ENCODE measurements at places on chromosomes 6 and 20.

DNA sequence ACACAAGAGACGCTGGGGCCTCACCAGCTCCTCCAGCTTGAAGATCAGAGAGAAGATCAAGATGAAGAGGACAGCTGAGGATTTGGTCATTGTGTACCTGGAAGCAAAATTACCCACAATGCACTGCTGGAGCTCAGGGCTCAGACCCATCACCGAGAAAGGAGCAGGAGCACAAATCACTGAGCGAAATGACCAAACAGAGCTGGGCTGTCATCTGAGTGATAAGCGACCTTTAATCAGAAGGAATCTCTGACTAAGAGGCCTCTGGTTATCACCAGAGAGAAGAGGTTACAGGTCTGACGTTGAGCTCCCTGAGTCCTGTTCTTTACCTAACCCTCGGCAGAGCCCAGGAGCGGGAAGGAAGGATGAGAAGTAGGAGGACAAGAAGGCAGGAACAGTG is 47.5 kb upstream of the CDH22 start:
- DNase-seq = no peak

DNA sequence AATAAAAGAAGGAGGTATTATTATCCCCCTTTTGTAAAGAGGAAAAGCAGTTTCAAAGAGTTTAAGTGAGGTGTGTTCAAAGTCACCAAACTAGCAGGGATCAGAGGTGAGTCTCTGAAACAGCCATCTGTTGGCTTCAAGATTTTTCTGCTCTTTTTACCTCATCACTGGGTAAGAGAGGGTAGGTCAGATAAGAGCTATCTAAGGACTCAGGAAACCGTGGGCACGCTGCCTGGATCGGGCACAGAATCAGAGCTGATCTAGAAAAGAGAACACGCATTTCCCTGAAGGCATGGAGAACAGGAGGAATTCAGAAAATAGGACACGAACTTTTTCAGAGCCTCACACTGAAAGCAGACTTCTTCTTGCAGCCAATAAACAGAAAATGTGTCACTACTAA is 65.8 kb upstream of the LY86 start:
- no peak for DNase-seq

DNA sequence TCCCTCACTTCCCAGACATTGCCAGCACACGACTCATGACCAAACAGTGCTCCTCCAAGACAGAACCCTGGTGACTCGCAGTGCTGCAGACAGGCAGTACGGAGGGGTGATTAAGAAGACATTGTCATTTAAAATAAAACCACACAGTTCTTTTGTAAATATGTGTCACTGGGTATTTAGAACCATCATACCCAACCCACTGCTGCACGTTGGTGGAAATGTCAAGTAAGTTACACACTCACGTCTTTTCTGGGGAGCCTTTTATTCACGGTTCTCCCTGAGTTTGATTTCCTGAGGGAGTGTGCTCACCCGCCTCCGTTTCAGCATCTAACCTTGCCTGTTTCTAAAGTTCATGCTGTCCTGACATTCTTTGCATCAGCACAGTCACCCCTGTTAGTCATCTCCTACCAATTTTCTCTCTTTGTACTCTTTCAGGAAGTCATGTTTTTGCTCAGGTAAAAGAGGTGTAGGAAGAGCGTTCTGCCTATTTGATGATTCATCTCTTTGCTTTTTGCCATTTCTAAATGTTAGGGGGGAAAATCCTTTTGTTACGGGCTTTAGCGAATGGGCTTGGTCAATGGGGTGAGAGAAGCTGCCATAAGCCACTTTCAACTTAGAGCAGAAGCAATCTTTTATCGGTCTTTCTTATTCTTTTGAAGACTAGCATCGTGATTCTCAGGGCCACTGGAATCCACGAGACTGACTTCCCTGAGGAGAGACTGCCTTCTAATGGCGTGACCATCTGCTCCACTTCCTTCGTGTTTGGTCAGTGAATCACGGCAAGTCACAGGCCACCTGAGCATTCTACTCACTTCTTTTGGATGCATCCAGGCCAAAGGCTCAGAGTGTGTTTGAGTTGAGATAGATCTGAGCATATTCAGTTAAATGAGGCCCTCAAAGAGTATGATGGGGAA is 512.8 kb upstream of the JARID2 start:
- no peak for DNase-seq

DNA sequence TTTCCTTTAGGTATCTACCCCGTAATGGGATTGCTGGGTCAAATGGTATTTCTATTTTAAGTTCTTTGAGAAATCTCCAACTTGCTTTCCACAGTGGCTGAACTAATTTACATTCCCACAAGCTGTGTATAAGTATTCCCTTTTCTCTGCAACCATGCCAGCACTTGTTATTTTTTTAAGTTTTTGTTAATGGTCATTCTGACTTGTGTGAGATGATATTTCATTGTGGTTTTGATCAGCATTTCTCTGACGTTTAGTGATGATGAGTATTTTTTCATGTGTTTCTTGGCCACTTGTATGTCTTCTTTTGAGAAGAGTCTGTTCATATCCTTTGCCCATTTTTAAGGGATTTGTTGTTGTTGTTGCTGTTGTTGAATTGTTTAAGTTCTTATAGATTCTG is 871.1 kb downstream of the KIF16B start:
- DNase-seq = no peak

GRCh38 chr6:166632731-166633130 is 5.7 kb upstream of the RPS6KA2 start:
- DNase-seq = no peak

- DNase-seq = no peak
These were observed 123.2 kb downstream of the PRND start for GRCh38 chr20:4844751-4845465.

DNA sequence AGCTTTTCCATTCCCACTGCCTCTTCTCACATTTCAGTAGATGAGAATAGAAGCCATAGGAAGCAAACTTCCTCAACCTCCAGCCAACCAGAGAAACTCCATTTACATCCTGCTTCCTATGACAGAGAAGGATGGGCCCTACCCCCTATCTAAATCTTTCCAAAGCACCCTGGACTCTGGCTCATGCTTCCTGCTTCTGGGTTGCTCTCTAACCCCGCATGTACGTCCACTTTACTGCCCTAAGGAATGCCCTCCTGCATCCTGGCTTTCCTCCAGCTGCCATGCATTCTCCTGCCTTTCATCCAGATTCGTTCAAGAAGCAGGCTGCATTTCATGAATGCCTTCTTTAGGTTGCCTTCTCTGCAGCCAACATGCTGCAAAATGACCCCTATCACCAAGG is 91.9 kb downstream of the FAM217A start:
- no peak for DNase-seq

DNA sequence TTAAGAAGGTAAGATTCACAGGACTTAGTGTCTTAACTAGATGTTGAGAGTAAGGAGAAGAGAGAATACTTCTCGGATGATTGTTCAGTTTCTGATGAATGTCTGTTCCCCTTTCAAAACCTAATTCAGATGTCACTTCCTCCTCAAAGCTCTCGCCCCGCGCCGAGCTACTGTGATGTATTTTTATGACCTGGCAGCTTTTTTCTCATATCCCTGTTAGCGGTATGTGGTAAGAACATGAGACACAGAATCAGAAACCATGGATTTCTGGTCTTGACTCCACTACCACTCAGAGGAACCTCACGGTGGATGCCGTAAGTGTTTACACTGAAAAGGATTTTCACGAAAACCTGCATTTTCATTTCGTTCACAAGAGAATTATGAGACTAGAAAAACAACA is 48.4 kb downstream of the CEP43 start:
- no peak for DNase-seq

DNA sequence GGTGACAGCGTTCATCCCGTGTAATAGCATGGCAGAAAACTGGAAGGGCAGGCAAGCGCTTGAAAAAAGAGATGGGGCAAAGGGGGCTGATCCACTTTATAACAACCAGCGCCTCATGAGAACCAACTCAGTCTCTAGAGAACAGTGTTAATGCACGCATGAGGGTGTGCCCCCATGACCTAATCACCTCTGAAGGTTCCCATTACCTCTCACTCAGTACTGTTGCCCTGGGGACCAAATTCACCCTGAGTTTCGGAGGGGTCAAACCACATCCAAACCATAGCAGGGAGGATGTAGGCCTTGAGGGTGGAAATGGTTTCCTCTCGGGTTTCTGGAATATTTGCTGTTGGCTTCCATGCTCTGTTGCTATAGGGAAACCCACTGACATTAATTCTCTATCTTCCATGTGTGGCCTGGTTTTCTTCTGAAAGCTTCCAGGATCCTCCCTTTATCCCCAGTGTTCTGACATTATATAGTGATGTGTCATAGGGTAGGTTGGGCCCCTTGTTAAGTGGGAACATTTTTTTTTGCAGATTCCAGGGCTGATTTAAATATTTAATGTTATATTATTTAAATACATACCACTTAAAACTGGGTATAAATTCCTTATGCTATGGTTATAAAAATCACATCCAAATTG is 65.2 kb downstream of the PPP1R14C start:
- DNase-seq = no peak

DNA sequence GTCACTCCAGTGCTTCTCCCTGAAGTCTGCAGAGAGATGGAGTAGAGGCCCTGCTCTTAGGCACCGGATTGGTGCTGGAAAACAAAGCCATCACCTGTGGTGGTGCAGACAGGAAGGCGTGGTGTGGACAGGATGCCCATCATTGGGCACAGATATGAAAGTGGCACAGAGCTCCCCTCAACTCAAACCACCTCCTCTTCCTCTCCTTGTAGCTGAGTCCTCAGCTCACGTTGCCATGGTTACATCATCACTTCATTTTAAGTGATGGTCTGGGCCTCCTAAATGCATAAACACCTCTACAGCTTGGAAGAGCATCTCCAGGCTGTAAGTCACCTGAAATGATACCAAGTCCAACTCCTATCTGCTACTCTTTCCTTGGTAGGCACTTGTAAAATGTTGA is 8.0 kb upstream of the RTF2 start:
- DNase-seq = no peak

GRCh38 chr6:167020206-167020605 is 21.0 kb downstream of the CEP43 start:
- no peak for DNase-seq

- no peak for DNase-seq
These were observed 16.5 kb upstream of the PCSK2 start for GRCh38 chr20:17210387-17210786.

DNA sequence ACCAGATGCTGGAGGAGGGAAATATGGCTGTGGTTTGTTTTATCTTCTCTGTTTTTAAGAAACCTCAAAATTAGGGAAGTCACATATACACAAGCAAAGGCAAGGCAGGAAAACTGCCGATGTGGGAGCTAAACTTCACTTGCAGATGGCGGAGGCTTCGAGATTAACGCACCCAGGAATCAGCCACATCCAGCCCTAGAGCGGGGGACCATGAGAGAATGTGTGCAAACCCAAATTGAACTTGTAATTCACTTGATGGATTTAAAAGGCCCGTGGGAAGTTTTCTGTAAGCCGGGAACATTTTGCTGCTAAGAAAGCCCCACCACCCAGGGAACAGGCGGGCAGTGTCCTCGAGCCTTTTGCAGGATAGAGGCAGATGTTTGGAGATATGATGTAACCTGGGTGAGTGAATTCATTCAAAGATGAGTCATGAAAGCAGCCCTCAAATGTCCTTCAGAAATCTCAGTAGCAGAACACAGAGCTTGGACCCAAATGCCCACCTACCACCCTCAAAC is 39.9 kb downstream of the PREX1 start:
- no peak for DNase-seq

- DNase-seq = peak; percentile 12
These were observed 186.7 kb upstream of the VGLL2 start for GRCh38 chr6:117078624-117079023.

GRCh38 chr6:150302520-150303176 is 66.2 kb upstream of the IYD start:
- no peak for DNase-seq

DNA sequence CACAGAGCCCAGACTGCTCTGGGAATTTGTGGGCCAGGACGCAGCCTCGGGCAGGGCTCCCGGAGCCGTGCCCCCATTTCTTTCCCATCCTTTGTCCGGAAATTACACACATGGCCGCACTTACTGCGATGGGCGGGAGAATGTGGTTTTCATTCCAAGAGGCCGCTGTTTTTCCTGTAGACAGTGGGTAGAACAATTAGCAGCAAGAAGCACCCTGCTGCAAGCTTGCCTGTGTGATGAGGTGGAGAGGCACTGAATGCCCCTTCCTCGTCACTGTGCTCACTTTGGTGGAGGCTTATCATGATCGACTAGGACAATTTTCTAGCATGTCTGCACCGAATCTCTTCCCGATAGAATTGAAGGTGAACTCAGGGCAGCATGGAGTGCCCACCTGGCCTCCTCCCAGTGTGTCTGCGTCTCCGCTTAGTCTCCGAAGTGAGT is 102.8 kb downstream of the DACT2 start:
- no peak for DNase-seq

DNA sequence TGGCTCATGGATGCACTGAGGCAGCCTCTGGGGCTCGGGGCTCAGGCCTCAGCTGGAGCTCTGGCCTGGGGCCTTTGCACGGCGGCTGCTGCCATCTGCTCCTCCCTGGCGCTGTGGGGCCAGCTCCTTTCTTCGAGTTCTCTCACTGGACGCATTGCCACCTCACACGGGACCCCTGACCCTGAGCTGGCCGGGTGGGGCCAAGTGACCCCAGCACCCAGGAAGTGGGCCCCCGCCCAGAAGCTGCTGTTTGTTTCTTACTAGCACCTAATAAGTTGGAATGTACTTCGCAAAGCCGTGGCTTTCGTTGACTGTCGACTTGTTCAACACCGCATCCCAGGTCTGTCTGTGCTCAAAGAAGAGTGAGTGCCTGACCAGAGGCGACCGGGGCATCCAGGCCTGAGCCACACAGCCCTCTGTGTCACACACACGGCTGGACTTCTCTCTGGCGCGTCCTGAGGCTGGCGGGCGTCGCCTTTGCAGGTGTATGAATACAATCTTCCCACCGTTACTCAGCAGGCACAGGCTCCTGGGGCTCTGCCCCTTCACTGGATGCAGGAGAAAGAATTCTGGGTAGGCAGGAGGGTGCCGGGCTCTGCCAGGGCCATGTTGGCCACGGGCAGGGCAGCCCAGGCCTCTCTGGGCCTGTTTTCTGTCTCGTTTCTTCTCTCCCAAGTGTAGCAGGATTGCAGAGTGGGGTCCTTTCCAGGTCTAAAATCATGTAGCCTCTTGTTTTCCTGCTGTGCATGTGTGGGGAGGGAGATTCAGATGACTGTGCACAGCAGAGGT is 112.9 kb downstream of the DLL1 start:
- DNase-seq = peak; percentile 70

DNA sequence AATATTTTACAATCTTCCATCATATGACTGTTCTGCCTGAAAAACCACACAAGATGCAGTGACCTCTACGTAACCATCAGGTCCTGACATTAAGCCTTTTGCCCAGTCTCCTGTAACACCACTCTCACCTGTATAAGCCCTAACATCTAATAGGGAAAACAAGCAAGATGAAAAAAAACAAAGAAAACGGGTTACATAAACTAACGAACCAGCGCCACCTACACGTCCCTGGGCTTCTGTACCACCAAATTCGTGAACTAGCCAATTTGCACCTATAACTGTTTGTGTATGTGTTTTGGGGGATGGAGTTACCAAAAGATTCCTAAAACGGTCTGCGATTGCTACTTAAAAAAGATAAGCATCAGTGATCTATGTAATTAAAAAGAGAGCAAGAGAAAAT is 70.2 kb downstream of the BLOC1S5 start:
- DNase-seq = no peak

GRCh38 chr6:126907996-126908395 is 210.5 kb upstream of the RSPO3 start:
- no peak for DNase-seq

- peak; percentile 35 for DNase-seq
These were observed 1.1 kb downstream of the BAG2 start for GRCh38 chr6:57173056-57173885.

GRCh38 chr6:56406276-56407269 is 159.2 kb upstream of the COL21A1 start:
- no peak for DNase-seq

Measured in NCI-H146 (cell line).